ENCODE measurements at places on chromosomes 5 and 9.
A peak's percentile ranks its signal among the peaks of the same experiment; 100 is the strongest.

GRCh38 chr5:52800394-52801213 lies 12.9 kb downstream of the ITGA1 start:
- peak; percentile 58 for DNase-seq

DNA sequence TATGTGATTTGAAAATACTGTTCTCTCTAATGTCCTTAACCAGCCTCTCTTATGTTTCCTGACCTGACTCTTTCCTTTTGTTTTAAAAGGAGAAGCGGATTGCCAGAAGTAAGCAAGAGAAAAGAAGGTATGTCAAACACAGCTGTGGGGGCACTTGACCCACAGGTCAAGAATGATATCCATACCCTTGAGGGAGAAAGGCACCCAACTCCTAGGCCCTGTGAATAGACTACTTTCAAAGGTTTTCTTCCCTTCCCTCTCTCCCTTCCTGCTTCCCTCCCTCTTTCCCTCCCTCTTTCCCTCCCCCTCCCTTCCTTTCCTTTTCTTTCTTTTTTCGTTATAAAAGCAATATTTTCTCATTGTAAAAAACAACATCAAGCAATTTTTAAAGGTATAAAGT lies 306.8 kb downstream of the TRPM3 start:
- no peak for DNase-seq

DNA sequence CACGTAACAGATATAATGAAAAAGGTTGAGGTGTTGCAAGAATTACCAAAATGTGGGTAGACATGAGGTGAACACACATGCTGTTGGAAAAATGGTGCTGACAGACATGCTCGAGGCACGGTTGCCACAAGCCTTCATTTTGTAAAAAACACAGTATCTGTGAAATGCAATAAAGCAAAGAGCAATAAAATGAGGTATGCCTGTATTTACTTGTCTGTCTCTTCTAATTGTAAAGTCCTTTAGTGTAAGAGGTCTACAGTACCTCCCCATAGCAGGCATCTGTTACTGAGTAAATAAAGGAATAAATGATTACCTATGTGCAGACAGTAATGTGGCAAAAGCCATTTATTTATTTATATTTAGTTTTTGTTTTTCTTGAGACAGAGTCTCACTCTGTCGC lies 3.0 kb upstream of the CAST start:
- DNase-seq: no peak

GRCh38 chr9:135103931-135104639 lies 16.6 kb downstream of the OLFM1 start:
- no peak for DNase-seq

DNA sequence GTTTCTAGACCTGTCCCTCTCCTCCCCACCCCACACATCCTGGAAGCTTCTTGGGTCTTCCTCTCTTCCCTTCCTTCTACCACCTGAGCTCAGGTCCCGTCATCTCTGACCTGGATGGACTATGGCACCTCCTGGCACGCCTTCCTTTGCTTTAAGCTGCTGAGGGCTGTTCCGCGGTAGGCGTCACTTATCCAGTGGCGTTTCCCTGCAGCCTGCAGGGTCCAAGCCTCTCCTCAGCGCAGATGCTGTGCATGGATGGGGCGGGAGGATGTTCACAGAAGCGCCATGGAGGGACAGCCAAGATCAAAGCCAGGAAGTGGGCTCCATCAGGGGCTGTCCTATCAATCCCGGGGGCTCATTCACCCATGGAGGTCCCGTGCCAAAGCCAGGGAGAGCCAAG lies 23.8 kb upstream of the CNOT6 start:
- DNase-seq: no peak

DNA sequence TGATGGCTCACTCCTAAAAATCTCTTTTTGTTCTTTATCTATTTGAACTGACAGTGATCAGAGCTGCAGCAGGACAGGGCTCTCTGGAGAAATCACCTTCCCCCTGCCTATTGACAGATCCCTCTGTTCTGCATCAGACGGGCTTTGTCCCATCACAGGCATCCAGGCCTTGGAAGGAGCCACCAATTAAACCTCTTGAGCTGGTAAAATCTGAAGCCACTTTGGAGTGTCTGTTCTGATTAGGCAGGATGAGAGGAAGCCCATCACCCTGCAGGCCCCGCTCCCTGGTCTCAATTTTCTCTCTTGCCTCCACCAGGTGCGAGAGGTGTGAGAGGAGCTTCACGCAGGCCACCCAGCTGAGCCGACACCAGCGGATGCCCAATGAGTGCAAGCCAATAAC lies 97.7 kb downstream of the PRDM6 start:
- no peak for DNase-seq

- no peak for DNase-seq
Observed at GRCh38 chr5:43780586-43780985, 177.6 kb downstream of the NNT start.

GRCh38 chr5:151724360-151724759 lies 34.1 kb downstream of the ATOX1 start:
- no peak for DNase-seq

DNA sequence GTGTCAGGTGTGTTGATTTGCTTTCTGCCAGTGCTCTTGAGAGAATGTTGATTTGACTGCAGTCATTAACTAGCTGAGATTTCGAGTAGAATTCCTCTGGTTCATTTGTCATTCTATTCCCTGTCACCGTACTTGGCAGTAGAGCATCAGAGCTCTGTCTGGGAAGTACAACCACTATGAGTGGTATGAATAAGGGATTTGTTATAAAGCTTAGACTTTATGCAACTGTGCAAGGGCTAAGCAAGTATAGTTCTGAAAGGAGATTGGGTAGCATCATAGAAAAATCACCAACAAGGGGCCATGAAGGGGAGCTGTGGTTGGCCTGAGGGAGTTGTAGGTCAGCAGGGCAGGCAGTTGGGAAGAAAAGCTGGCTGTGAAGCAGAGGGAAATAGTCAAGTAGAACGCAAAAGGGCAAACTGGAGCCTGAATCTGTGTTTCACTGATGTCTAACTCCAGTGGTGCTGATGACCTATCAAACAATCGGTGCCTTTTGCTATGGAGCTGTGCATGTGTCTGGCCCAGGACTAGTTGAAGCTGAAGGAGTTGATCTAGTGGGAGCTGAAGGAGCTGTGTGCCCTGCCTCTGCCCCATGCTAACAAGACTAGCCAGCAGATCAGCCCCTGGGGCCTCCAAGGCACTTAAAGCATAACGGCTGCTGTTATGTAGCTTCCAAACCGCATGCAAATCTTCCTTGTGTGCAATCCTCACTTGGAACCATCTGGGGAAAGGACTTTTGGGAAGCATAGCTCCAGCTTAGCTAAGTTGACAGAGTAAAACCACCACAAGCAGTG lies 110.0 kb downstream of the SLC28A3 start:
- no peak for DNase-seq

GRCh38 chr5:127068493-127069214 lies 4.6 kb downstream of the C5orf63 start:
- no peak for DNase-seq

- no peak for DNase-seq
Observed at GRCh38 chr5:849651-850301, 1.0 kb downstream of the ZDHHC11 start.

DNA sequence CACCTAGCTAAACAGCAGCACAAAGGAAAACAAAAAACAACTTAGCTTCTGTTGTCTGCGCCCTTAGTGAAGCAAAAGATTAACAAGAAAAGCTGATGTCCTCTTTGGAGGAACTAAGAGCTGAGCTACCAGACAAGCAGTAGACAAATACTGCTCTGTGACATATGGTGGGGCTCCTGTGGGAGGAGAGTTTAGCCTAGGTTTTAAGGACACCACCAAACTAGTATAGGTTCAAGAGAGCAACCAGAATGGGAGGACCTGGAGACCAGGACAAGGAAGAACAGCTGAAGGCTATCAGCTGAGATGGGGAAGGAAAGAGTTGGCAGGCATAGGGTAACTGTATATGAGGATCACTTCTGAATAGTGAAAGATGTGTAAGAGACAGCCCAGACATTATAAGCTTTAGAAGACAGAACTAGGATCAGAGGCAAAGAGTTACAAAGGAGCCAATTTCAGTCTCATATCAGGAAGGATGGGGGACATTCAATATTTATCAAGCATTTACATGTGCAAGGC lies 27.2 kb downstream of the FBXW2 start:
- DNase-seq: no peak

DNA sequence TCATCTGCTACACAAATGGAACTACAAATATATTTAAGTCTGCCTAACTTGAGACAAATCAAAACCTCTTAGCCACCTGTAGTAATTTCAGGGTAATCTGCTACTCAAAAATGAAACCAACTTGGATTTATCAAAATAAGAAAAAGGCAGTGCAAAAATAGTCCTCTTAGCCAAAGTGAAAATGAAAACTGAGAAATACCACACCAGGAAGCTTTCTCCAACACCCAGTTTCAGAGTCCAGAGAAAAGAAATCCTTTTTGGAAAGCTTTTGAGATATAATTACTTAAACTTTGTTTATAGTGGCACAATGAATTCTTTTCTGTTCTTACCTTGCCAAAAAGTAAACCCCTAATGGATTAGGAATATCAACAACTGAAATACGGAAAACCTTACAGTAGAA lies 990.4 kb downstream of the EFNA5 start:
- no peak for DNase-seq

DNA sequence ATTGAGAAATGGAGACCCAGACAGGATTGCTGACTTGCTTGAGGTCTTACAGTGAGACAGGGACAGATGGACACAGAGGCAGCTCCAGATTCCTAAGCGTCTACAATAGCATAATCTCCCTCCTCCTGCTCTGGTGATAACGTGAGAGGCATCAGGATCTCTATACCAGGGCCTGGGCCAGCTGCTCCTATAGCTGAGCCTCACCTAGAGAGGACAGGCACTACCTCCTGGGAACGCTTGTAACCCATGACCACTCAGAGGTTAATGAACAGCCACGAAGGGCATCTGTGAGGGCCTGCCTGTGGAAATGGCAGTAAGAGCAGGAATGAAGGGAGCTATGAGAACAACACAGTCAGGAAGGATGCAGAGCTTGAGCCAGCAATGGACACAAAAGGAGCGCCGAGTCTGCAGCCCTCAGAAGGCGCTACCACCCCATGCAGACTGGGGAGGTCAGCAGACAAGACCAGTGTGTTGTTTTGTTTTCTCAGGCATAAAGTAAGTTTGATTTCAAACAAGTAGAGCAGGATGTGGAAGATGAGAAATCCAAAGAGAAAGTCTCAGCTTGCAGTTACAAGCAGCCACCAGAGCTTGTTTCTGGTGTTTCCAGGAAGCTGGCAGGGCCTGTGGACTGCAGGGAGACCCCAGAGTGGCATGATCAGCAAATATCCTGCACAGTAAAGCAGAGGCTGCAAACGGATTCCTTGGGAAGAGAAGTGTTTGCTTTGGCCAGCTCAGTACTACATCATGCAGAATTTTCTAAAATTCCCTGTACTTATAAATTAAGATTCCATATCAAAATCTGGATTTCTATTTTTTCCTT lies 17.4 kb downstream of the ANKS6 start:
- no peak for DNase-seq

- DNase-seq: no peak
Observed at GRCh38 chr5:65766175-65766574, 44.2 kb downstream of the NLN start.

- DNase-seq: no peak
Observed at GRCh38 chr9:115636596-115636995, 517.0 kb upstream of the PAPPA start.

- no peak for DNase-seq
Observed at GRCh38 chr9:69768716-69769115, 8.9 kb upstream of the PTAR1 start.

- DNase-seq: no peak
Observed at GRCh38 chr5:141835928-141836670, 42.1 kb downstream of the PCDH1 start.

GRCh38 chr5:59178482-59178881 lies 595.6 kb downstream of the RAB3C start:
- DNase-seq: no peak

DNA sequence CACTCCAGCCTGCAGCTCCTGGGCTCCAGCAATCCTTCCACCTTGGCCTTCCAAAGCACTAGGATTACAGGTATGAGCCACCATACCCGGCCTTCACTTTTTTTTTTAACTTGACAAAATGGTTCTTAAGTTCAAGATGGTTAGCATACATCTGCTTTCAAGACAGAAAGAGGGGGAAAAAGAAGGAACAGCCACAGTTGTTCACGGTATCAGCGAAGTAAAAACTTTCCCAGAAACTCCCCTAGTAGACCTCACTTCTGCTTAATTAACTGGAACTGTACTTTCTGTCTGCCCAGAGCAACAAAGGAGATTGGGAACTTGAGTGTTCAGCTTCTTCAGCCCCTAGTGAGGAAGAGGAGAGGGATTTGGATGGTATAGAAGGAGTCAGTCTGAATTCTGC lies 116.7 kb downstream of the UGCG start:
- DNase-seq: no peak

DNA sequence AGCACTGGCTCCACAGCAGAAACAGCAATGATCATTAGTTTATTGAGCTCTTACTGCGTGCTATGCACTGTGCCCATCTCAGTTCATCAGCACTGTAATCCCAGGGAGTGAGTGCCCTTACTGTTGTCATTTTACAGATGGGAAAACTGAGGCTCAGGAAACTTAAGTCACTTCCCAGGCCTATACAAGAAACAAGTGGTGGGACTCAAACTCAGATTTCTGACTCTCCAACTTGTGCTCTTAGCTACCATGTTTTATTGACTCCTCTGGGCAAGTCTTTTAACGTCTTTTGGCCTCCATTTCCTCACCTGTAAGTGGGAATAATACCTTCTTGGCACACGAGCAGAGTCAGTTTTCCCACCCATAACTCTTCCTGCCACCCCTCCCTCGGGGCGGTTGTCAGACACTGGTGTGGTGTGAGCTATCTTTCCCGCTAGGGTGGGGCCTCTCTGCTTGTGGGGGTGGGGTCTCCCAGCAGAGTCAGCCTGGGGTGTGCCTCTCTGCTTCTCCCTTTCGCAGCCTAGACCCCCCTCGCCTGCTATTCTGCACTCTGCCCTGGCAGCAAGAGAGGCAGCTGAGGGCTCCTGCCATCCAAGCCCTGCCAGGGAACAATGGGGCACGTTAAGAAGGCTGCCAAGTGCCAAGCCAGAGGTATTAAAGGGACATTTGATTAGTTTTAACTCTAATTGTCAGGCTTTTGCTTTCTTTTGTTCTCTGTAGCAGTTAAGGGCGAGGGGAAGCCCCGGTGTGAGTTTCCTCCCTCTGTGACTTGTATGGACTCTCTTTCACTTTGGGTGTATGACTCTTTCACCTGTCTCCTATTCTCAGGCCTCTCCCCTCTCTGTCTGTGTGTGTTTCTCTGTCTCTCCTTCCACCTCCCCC lies 12.1 kb downstream of the GALNT10 start:
- DNase-seq: peak; percentile 64

GRCh38 chr5:133459474-133460160 lies 152.7 kb downstream of the FSTL4 start:
- no peak for DNase-seq

Data from activated CD4-positive, alpha-beta T cell treated with anti-CD3 and anti-CD28 coated beads, Interleukin-2, amount 10 ng/mL, durations not matched to agents 7 days and 5 days (primary cell).